ENCODE measurements at places on chromosomes 3 and 15. TPM values are rescaled to one million over a fixed set of nuclear protein-coding genes. Genes with fewer than 3 reads are reported as not detected.

Gene MESP2
- total RNA-seq: 1.6 TPM

Gene SPESP1
- not detected for total RNA-seq

Gene ONECUT1
- 1.4 TPM for total RNA-seq

Gene BCHE
- total RNA-seq: 0.79 TPM

Gene ROPN1B
- not detected for total RNA-seq

Gene SLC22A13
- 0.13 TPM for total RNA-seq

Gene SLC26A6
- total RNA-seq: 75.6 TPM

Gene MKRN2OS
- 0.84 TPM for total RNA-seq

Gene FBXL22
- 1.1 TPM for total RNA-seq

Gene MAGEL2
- 7.0 TPM for total RNA-seq

Gene GPR27
- total RNA-seq: 4.4 TPM

Gene GP5
- 0.09 TPM for total RNA-seq

Gene GOLGA8J
- not detected for total RNA-seq

Gene SH2D7
- total RNA-seq: not detected

Gene ZBBX
- total RNA-seq: 2.5 TPM

Gene TATDN2
- 30.9 TPM for total RNA-seq

Gene KY
- not detected for total RNA-seq

Gene ERICH6
- not detected for total RNA-seq

Gene GCSAM
- not detected for total RNA-seq

Measured in endodermal cell (in vitro differentiated cells).